ENCODE measurements at places on chromosomes 2 and 18. TPM values are rescaled to one million over a fixed set of nuclear protein-coding genes. Genes with fewer than 3 reads are reported as not detected.
A peak's percentile ranks its signal among the peaks of the same experiment; 100 is the strongest.

- DNase-seq, result no peak
These were observed 354.6 kb upstream of the RAB12 start for GRCh38 chr18:8254654-8255053.

CCT4 gene
- 245 TPM for total RNA-seq

DNA sequence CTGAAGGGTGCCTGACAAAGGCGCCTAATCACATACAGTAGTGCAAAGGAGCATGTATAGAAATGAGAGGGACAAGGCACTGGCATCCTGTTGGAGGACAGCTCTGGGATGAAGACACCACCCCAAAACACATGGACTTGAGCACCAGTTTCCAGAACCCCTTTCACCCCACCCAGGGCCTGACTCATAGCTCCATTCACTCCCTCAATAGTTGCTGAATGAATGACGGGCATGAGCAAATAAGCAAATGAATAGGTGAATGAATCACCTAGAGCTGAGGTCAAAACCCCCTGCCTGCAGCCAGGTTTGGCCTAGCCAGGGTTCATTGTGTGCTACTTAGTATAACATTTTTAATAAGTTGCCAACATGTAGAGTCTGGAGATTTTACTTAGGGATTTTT, 66.3 kb downstream of the NRP2 start:
- DNase-seq, result no peak

DNA sequence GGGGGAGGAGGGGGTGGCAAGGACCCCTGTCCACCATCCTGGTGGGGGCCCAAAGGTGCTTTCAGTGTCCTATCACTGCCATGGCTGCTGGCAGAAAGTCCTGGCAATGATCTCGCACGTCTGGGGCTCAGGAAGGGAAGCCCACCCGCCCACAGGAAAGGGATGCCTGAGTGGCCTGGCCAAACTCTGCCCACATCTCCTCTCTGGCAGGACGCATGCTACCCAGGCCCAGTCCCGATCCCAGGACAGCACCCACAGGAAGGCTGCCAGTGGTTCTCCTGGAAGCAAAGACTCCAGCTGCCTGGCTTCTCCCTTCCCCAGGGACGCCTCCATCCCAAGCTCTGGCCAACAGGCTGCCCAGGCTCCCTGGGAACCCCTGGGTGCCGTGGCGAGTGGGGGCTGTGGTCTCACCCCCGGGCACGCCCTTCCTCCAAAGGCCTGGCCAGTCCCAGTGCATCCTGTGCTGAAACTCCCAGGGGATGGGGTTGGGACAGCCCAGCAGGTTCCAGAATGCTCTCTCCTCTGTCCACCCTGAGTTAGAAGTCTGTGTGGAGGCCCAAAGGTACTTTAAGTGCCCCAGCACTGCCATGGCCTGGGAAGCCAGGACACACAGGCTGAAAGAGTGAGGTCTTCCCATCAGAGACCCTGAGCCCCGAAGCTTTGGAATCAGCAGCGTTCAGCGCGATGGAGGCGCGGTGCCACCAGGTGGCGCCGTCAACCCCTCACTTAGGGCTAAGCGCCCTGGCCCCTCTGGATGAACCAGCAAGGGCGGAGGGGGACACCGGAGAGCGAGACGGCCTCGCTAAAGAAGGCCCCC, 29.8 kb upstream of the TAF1B start:
- DNase-seq, result peak; percentile 82

GRCh38 chr2:77831471-77831870, 309.3 kb upstream of the LRRTM4 start:
- no peak for DNase-seq

- no peak for DNase-seq
These were observed 70.4 kb downstream of the ALPK2 start for GRCh38 chr18:58558471-58558870.

DNA sequence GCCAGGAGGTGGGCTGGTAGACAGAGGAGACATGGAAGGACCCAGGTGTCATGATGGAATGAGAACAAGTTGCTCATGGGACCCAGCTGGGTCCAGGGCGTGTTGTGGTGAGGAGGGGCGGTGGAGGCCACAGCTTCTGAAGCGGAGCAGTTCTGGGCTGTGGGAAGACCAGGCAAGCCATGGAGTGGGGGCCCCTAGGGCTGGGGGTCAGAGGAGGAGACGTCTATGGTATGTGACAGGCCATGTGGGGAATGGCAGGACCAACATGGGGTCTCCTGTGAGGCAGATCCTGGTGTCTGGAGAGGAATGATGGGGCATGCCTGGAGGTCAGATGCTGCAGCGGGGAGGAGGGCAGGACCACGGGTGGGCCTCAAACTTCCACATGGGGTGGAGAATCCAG, 16.9 kb downstream of the MYO7B start:
- DNase-seq, result no peak

- DNase-seq, result no peak
These were observed 38.4 kb downstream of the YPEL5 start for GRCh38 chr2:30185178-30185577.

Data from activated CD8-positive, alpha-beta memory T cell treated with anti-CD3 and anti-CD28 coated beads, Interleukin-2, amount 10 ng/mL, durations not matched to agents 7 days and 5 days (primary cell).